ENCODE measurements at places on chromosomes 1 and 21.

GRCh38 chr1:241688940-241689368, 36.9 kb downstream of the WDR64 start:
- DNase-seq: no peak

DNA sequence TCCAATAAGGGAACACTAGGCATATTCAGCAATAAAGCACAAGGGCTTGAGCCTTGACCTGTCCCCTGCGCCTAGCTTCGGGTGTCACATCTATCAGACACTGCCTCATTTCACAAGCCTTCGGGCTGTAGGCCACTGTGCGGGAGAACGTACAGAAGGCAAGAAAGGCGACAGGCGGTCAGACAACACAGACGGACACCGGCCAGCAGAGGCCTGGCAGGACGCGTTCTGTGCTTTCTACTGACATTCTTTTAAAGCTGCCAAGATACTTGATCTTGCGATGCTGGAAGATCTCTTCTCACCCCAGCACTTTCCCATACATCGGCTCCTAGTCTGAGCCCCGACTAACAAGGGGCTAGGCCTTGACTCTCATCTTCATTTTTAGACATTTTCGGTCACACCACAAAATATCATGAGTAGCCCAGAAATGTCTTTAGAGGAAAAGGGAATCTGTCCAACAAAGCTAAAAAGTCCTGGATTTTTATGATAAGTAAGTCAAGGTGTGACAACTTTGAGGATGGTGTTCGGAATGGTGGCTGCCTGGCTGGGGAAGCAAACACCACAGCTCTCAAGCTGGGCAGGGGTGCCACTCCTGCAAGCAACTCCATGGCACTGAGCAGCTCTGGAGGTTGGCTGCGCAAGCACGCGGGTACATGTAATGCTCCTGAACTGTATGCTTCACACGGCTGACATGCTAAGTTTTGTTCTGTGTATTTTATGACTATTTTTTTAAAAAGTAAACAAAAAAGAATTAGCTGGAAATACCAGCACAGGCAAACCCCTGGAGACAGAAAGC, 18.7 kb downstream of the RIPK4 start:
- no peak for DNase-seq

DNA sequence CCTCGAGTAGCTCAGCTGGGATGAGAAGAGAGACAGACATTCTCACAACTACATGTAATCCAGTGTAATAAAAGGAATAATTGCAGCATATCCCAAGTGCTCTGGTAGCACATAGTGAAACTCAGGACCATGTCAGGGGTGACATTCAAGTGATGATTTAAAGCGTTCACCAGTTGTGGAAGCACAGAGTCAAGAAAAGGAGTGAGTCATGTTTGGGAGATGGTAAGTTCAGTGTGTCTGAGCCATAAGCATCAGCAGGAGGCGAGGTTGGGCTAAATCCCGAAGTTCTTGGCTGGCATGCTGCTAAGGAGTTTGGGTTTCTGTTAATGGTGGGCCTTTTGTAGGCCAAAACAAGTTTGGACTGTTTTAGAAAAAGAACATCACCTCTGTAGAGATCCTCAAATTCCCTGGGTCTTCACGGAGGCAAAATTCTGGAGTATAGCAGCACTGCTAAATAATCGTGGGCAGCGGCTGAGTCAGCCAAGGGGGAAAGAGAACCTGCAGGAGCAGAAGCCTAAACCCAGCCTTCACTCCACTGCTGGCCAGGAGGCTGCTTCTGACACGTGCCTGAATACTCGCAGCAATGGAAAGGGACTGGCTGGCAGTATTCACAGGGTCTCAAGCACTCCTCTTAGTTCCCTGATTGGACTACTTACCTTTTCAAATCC, 7.2 kb upstream of the NHLH1 start:
- no peak for DNase-seq

GRCh38 chr1:215146240-215146975, 63.9 kb downstream of the KCNK2 start:
- peak; percentile 48 for DNase-seq

- peak; percentile 55 for DNase-seq
Measured at GRCh38 chr1:48016515-48016914, 19.3 kb upstream of the TRABD2B start.

DNA sequence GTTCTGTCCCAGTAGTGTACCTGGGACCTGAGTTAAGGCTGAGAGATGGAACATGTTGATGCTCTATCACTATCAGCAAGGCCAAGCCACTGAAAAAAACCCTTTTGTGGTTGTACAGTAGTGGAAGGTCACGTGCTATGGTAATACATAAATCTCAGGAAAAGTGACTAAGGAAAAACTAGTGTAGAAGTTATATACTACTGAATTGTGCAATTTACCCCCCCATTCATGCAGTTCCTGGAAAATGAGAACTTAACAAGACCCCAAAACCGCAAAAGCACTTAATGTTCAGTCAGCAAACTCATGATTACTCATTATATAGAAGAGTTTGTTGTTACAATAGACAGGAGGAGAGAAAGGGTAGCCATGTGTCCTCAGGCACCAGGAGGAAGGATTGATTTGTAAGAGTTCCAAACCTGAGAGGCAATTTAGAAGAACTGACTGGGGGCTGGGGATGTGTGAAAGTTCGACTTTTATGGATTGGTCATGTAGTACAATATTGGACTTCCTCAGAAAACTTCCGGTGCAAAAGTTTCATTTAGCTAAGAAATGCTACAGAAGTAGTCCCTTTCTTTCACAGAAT, 91.6 kb downstream of the RGL1 start:
- DNase-seq: no peak

DNA sequence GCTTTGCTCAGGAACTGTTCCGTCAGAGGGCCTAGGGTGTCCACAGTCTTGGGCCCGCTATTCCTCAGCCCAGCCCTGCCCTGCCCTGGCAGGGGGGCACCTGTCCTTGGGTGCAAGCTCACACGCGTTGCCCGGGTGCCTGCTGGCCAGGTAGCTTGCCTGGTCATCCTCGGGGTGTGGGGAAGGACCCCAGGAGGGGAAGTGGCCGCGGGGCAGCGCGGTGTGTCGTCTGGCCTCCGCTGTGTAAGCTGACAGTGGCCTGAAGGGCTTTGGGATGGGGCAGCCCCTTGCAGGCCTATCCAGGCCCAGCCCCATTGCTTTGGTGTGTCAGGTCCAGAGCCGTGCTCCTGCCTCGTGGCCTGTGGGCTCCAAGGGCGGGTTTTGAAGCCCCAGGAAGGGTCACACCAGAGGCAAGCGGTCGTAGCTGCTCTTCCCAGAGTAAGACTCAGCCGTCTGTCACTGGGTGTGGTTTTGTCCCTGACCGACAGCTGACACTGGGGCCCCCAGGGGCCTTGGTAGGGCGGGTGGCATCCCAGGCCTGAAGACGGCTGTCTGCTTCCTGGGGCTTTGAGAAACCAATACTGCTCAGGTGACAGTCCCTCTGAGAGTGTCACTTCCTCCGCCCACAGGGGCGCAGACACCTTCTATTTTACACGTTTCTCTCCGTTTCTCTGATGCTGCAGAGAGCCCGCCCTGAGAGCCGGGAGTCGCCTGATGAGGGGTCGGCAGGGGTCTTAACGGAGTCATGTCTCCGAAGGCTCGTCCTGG, 72.1 kb downstream of the SKI start:
- no peak for DNase-seq

DNA sequence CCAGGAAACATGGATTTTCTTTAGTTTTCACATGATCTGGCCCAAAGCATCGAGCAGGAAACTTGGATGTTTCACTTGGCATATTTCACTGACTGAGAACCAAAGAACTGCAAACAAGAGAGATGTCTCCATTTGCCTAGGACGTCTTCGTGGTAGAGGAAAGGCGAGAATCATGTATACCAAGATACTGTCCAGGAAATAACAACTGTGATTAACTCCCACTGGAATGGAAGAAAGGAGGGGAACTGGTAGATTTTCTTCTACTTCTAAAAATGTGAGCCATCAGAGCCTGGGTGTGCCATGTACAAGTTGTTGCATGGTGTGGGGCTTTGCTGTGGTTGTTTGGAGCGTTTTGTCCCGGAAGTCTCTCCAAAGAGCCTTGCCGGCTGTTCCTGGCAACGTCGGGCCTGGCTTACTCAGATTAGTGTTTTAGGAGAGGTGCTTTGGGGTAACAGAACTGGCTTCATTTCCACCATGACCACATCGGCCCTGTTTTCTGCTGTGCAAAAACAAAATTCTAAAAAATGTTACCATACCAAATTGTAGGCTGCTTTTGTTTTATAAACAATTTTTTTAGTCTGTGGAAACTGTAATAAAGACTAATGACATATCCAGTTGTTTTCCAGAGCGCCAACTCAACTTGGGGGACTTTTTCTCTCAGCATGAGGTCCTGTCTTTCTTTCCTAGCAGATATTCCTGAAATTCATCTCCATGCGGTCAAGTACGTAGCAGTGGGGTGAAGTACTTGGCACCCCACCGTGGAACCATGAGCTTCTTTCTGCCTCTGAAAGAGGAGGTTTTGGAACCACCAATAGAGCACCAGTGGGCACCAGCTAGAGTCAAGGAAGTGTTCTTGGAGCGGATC, 118.3 kb downstream of the TM2D1 start:
- DNase-seq: no peak

DNA sequence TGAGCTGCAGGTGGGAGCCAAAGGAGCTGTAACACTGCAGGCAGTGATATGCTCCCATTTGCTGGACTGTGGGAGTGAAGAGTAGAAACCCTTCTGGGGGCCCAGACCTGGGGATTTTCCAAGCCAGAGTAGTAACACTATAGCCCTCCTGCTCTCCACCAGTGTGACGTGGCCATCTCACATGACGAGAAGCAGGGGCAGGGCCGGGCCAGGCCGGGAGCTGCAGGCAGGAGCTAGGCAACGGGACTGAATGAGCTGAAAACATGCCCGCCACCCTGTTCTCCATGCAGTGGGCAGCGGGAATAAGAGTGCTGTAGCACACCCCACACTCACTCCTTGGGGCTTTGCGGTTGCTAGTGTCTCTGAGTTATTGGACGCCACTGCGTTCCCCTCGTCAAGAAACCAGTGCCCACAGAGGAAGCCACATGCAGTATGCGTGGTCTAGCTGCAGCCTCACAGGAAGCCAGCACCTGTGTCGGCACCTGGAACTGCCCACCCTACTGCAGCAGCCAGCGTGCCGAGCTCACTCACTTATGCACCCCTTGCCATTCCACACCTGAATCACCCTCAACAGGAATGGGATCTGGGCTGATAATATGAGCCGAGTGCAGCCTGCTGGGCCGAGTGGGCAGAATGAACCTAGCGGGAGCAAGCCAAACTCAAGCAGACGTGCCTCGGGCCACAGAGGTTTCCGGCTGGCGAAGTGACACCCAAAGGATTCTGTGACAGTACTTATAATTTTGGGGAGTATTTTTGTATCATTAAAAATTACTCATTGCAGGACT, 1389.6 kb downstream of the KCNT2 start:
- no peak for DNase-seq

DNA sequence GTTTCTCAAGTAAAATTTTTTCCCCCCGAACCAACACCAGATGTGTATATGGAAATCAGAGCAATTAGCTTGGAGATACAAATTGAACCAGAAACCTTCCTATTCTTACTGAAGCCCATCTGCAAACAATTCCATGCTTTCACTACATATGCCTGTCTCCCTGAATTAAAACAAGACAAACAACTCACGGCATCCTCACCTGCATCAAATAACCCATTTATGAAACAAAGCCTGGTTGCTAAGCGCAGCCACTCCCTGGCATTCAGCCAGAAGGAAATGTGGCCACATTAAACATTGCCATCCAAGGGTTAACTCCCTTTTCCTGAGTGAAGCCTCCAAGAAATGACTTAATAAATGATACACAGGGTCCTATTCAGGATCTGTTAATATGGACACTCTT, 55.3 kb downstream of the APP start:
- no peak for DNase-seq

DNA sequence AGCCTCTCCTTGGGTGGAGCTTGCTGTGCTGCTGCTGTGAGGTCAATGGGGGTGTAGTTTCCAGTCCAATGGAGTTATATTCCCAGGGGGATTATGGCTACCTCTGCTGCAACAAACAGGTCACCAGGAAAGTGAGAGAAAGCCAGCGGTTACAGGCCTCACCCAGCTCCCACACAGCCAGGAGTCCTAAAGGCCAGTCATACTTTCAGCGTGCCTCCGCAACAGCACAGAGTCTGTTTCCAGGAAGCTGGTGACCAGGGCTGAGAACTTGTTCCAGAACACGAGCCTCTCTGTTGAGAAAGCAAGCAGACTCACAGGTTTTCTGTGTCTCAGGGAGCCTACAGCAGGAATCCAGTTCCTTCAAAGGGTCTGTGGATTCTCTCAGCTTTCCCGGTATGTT, 17.3 kb upstream of the OR2M5 start:
- DNase-seq: no peak

GRCh38 chr1:203511930-203512329, 18.0 kb downstream of the OPTC start:
- DNase-seq: no peak
